ENCODE measurements at places on chromosomes 2 and 18.

- DNase-seq, result peak; percentile 82
Measured at GRCh38 chr2:290090-290722, 2.3 kb upstream of the ALKAL2 start.

GRCh38 chr2:174692256-174692919 lies 71.9 kb downstream of the CHRNA1 start:
- no peak for DNase-seq

DNA sequence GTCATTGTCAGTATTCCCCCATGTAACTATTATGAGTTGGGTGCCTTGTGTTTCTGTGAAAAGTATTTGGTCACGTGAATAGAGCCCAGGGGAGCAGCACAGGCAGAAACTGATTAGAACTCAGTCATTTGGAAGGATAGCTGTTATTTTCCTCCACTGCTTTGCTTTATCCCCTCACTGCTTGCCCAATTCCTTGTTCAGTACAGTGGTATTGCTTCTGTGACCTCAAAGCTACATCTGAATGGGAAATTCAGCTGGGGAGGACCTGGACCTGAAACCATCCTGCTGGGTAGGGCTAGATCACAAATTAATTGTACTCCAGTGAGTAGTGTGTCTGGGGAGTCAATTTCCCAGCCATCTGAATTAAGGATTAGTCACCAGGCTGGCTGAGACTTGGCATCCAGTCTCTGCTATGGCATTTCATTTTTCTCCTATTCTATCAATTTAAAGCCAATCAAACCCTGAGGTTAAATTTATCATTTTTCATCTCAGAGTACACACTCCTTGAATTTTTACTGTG lies 1231.6 kb upstream of the GYPC start:
- DNase-seq, result no peak

- DNase-seq, result no peak
Measured at GRCh38 chr2:27131429-27131828, 3.0 kb downstream of the PREB start.

DNA sequence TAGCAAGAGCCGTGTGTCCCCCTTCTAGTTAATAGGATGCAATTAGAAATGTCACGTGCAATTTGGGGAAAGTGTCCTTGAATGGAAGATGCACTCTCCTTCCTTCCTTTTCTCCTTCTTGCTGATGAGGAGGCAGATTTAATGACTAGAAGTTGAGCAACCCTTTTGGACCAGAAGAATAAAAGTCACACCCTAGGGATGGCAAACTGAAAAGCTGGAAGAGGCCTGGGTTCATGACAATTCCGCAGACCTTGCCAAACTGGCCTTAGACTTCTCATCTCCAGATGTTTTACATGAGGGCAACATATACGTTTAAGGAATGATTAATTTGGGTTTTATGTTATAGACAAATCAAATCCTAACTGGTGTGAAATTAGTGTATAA lies 38.6 kb upstream of the NCOA1 start:
- no peak for DNase-seq

GRCh38 chr18:23099621-23100020 lies 35.7 kb upstream of the CABLES1 start:
- no peak for DNase-seq

GRCh38 chr18:59149007-59149406 lies 9.3 kb downstream of the SEC11C start:
- DNase-seq, result no peak

GRCh38 chr18:27839141-27839540 lies 337.8 kb downstream of the CDH2 start:
- no peak for DNase-seq

- DNase-seq, result no peak
Measured at GRCh38 chr2:13114391-13114790, 397.7 kb downstream of the TRIB2 start.

GRCh38 chr18:26487437-26487836 lies 60.9 kb downstream of the KCTD1 start:
- no peak for DNase-seq

DNA sequence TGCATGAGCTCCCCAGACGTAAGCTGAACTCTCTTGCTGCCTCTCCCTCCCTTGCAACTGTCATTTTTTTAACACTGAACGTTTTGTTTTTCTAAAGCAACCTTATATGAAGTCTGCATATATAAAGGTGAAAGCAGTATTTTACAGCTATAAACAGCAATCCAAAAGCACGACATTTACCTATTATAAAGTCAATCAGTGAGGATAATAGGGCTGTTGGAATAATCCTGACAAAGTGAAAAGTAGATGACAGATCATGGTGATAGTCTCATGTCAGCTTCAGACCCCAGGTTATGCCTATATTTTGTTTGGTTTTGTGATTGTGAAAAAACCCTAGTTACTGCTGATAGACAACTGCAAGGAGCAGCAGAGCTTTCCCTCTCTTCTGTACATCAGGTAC lies 195.8 kb downstream of the TNS1 start:
- DNase-seq, result no peak

GRCh38 chr2:119697290-119698020 lies 18.5 kb downstream of the TMEM177 start:
- no peak for DNase-seq

GRCh38 chr2:133512121-133512520 lies 56.1 kb downstream of the NCKAP5 start:
- DNase-seq, result no peak
